ENCODE measurements at places on chromosomes 4 and X. TPM values are rescaled to one million over a fixed set of nuclear protein-coding genes. Genes with fewer than 3 reads are reported as not detected.

The RBMXL3 gene
- total RNA-seq, result not detected

The AKAP4 gene
- total RNA-seq, result not detected

The SPANXN3 gene
- total RNA-seq, result not detected

The DRD5 gene
- total RNA-seq, result not detected

The GABRG1 gene
- total RNA-seq, result not detected

The SASH3 gene
- total RNA-seq, result not detected

The KDR gene
- 2.0 TPM for total RNA-seq

The RAB40A gene
- total RNA-seq, result 0.47 TPM

The PNMA5 gene
- total RNA-seq, result not detected

The TMEM128 gene
- total RNA-seq, result 19.3 TPM

The CENPI gene
- 10.2 TPM for total RNA-seq

Measured in glutamatergic neuron (in vitro differentiated cells).